ENCODE measurements at places on chromosomes 11 and 22.

DNA sequence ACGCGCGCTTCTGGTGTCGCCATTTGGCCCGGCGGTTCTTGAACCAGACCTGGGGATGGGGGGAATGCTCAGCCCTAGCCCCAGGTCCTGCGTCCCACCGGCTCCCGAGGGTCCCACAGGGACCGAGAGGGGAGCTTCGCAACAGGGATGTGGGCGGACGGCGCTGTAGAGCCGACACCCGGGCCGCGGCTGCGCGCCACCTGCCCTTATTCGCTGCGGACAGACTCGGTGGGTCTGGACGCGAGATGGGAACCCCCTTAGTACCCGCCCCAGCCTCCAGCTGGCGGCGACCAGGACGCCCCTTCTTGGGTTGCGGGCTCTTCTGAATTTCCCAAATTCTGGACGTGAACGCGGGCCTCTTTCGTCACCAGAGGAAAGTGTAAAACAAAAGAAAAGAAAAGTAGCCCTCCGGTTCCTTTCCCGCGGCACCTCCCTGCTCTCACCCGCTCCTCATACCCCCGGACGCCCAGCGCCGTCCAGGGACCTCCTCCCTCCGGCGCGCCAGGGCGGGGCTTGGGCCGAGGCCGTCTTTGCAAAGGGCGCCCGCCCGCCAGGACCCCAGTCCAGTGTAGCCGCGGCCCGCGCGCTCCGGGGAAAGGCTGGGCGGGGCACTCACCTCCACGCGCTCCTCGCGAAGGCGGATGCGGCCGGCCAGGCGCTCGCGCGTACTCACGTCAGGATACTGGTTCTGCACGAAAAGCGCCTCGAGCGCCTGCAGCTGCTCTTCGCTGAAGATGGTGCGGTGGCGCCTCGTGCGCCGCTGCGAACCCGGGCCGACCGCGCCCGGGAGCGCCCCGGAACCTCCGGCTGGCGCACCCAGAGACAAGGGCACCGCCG is 827 bp downstream of the GSC2 start:
- DNase-seq = no peak

DNA sequence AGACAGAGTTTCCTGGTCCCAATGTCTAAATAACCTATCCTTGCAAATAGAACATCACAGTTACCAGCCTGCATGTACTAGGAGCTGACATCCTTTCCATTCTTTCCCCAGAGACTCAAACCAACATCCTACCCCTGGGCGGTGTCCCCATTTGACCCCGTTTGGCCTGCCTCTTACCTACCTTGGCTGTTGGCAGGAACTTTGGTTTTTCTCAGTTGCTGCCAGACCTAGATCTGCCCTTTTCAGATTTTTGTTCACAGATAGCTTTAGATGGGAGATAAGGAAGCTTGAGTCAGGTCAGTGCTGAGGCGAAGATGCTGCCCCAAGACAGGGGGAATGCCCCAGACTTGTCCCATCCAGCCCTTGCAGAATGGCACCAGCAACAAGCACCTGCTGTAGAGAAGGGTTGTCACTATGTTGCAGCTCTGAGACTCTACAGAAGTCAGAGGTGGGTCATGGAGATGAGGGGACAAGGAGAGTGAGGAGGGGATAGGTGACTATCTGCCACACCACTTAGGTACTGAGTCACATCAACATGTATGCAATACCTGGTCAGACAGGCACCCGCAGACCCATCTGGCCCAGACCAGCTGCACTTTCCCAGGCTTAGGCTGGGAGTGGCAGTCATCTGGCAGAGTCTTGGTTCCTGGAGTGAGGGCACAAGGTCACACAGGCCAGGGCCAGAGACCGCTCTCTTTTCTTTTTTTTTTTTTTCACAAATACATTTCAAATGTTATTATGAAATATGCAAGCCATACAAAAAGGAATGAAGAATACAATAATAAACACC is 61.5 kb upstream of the POU2AF1 start:
- no peak for DNase-seq

- DNase-seq = peak; percentile 77
Measured at GRCh38 chr11:73520353-73521061, 77.4 kb downstream of the FAM168A start.

DNA sequence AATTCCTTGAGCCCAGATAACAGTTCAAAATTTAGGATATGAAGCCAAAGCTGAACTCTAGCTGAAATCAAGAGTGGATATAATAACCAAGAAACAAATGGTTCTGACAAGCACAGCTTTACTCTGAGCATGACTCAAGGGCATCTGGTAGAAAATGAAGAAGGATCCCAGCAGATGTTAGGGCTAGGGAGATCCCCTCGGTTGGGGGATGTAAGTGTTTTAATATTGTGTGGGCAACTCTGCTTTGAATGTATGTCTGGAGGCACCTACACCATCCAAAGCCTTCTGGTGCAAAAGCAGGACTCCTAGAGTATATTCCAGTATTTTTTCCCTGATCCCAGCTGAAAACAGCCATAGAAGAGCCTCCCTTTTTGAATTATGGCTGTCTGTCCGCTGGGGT is 61.7 kb downstream of the FLI1 start:
- DNase-seq = no peak

- no peak for DNase-seq
Measured at GRCh38 chr11:16612566-16613261, 125.7 kb upstream of the C11orf58 start.

- DNase-seq = no peak
Measured at GRCh38 chr22:47297261-47298016, 535.0 kb downstream of the TBC1D22A start.

- no peak for DNase-seq
Measured at GRCh38 chr11:17387811-17388210, 648 bp downstream of the KCNJ11 start.

DNA sequence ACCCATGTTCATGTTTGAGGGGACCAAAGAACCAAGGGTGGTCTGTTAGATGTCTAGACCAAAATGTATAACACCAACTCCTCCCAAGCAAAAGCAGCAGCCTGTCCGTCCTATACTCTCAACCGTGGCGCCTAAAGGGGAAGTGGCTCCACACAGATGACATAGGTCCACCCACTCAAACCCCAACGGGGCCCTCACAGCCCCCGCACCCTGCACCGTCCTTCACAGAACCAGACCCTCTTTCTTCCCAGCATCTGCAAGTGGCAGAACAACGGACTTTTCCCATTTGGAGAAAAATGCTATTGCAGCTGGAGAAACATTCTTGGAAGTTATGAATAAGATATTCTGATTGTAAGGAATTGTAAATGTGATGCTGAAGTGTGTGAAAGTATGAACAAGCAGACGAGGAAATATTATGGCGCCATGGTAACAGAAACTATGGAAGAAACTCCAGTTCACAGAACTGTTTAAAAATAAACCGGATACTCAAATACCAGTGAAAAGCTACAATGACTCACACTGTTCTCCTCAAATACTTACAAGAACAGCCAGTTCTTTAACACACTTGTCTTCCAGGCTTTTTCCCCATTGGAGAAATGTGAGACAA is 76.5 kb upstream of the ARFGAP3 start:
- DNase-seq = peak; percentile 97

GRCh38 chr22:47386812-47387510 is 624.5 kb downstream of the TBC1D22A start:
- DNase-seq = no peak

GRCh38 chr11:10413268-10413667 is 41.8 kb upstream of the AMPD3 start:
- peak; percentile 62 for DNase-seq

- no peak for DNase-seq
Measured at GRCh38 chr11:9014826-9015225, 11.0 kb upstream of the NRIP3 start.

DNA sequence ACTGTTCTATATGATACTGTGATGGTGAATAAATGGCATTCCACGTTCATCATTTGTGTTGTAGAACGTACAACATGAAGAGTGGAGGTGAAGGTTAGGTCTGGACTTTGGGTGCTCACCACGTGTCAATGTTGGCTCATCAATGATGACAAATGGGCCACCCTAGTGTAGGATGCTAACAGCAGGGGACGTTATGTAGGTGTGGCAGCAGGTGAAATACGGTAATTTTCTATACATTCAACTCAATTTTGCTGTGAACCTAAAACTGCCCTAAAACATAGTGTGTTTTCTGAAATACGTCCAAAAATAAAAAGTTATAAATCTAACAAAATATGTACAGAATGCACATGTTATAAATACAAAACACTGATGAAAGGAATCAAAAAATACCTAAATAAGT is 6.2 kb downstream of the KRTAP5-6 start:
- no peak for DNase-seq

DNA sequence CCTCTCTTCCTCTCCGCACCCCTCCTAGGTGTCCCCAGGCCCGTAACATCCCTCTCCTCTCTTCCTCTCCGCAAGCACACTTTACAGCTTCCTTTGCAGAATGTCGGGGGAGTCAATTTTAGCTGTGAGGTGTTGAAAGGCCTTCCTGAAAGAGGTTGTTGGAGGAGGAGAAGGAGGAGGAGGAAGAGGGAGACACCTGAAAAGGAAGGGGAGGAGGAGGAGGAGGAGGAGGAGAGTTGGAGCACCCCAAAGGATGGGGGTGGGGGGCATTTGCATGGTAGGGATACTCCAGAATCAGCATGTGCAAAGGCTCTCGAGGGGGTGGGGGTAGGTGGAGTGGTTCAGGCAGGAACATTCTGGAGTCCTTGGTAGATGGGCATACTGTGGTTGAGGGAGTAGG is 1045.1 kb downstream of the TBC1D22A start:
- DNase-seq = no peak

DNA sequence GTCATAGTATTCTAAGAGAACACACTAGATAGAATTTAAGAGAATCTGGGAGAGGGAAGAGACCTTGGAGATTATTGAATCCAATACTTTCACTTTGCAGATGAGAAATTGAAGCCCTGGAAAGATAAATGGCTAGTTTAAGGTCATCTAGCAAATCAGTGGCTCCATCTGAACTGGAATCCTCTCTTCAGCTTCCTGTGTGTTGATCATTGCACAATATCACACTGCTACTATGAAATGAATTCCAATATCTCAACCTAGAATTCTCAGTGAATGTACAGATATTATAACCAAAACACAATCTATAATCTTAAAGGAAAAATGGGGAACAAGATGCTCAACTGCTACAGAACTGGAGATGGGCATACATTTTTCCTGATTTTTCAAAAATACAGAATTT is 44.1 kb downstream of the DCUN1D5 start:
- no peak for DNase-seq

- no peak for DNase-seq
Measured at GRCh38 chr11:68661697-68662603, 22.4 kb upstream of the GAL start.

DNA sequence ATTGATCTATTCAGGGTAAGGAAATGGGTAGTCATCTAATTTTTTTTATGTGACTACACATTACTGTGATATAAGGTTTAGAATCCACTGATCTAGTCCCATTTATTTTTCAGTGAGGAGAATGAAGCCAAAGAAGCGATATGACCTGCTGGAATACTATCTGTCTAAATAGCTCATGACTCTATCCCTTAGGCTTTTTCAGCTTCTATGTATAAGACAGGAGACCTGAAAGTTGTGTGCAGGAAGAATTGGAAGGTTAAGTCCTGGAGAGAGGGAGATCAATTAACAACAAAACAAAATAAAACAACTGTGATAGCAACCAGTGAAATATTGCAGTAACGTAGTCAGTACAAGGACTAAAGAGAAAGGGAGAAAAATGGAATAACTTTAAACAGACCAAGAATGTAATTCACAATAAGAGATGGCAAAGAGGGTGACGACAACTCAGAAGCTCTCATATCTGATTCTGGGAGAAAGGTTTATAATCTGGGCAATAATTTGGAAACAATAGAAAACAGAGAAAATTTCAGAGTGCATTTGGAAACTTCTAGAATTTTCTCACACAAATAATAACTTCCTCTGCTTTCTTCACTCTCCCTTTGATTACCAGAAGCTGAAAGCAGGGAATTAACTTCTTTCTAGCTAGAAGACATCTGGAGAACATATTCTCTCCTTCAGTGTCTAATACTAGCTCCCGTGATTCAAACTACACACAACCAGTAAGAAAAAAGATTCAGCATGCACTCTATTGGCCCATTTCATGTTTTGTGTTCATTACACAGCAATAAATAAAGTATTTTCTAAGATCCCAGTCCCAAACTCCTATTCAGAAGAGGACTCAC is 19.2 kb upstream of the CASP12 start:
- DNase-seq = peak; percentile 26

DNA sequence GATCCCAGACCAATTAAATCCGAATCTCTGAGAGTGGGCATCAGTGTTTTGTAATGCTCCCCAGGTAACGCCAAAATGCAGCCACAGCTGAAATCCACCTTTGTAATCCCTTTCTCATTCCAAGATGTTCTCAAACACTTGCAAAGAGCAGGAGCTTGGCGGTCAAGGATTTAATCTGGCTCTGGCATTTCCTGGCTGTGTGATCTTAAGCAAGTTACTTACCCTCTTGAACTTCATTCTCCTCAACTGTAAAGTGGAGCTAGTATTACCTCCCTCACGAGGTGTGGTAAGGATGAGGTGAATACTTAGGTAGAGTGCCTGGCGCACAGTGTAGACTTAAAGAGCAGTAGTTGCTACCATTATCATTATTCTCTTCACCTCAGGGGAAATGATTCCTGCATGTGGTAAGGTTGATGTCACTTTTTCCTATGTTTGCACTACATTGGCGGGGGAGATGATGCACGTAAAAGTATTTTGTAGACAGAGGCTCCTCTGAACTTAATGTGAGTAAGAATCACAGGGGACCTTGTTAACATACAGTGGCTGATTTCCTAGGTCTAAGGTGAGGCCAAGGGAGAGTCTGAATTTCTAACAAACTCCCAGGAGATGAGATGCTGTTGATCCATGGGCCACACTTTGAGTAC is 210.4 kb upstream of the PITPNB start:
- peak; percentile 34 for DNase-seq

DNA sequence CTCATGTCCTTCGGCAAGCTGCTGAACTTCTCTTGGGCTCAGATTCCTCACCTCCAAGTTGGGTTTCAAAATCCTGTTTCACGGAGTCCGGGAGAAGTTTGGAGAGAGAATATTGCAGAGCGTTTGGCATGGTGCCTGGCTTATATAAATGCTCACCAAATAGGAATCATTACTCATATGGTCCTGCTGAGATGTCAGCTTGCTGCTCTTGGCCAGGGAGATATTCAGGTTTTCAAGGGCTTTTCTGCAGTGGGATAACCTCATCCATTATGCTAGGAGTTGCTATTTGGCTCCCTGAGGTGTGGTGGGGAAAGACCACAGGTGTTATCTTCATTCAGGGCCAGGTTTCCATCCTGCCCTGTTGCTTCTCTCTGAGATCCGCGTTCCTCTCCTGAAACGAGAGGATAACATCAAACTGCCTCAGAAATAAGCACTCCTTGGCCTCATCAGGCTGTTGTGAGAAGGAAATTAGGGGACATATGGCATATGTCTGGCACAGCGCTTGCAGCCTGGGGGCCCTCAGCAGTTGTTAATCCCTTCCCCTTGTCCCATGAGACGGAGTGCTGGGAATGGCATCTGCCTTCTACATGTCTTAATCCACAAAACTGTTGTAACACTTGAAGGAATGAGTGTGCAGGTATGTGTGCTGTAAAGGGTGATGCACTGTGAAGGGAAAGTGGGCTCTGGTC is 29.9 kb upstream of the ACER3 start:
- DNase-seq = peak; percentile 40

- DNase-seq = no peak
Measured at GRCh38 chr22:44862981-44863860, 110.8 kb downstream of the ARHGAP8 start.

- DNase-seq = peak; percentile 98
Measured at GRCh38 chr22:46674367-46674781, 54.2 kb downstream of the GRAMD4 start.
